Activated CD4-positive, alpha-beta T cell treated with anti-CD3 and anti-CD28 coated beads, Interleukin-2, amount 10 ng/mL, durations not matched to agents 7 days and 5 days (primary cell): ENCODE measurements at places on chromosomes 1 and 21.

GRCh38 chr1:1062348-1063163 lies 11.6 kb downstream of the RNF223 start:
- no peaks in the 10 kb centered on the region for H3K36me3 ChIP-seq
- DNase-seq: no peak
- H3K27ac ChIP-seq: peak overlapping the region; percentile 64
- H3K4me1 ChIP-seq: peaks cover 40% of the 10 kb centered on the region

GRCh38 chr1:59431566-59432294 lies 134.8 kb downstream of the FGGY start:
- H3K4me1 ChIP-seq: peaks cover 2% of the 10 kb centered on the region
- no peak for DNase-seq
- H3K27ac ChIP-seq: no peak overlapping the region
- H3K4me3 ChIP-seq: no peak overlapping the region
- no peaks in the 10 kb centered on the region for H3K36me3 ChIP-seq
- H3K27me3 ChIP-seq: no peaks in the 10 kb centered on the region

GRCh38 chr1:215082532-215083382 lies at the start of gene KCNK2:
KCNK2 (plus strand) TSS chr1:215082737; CDS start chr1:215083386, 649 bp downstream.
- no peak for DNase-seq
- no peak within 1 kb of the TSS for H3K4me3 ChIP-seq
- H3K36me3 ChIP-seq: peaks cover 4% of the 10 kb centered on the region
- H3K27me3 ChIP-seq: peaks cover 64% of the 10 kb centered on the region
- H3K27ac ChIP-seq: no peak within 1 kb of the TSS
- H3K4me1 ChIP-seq: peaks cover 2% of the 10 kb centered on the region

DNA sequence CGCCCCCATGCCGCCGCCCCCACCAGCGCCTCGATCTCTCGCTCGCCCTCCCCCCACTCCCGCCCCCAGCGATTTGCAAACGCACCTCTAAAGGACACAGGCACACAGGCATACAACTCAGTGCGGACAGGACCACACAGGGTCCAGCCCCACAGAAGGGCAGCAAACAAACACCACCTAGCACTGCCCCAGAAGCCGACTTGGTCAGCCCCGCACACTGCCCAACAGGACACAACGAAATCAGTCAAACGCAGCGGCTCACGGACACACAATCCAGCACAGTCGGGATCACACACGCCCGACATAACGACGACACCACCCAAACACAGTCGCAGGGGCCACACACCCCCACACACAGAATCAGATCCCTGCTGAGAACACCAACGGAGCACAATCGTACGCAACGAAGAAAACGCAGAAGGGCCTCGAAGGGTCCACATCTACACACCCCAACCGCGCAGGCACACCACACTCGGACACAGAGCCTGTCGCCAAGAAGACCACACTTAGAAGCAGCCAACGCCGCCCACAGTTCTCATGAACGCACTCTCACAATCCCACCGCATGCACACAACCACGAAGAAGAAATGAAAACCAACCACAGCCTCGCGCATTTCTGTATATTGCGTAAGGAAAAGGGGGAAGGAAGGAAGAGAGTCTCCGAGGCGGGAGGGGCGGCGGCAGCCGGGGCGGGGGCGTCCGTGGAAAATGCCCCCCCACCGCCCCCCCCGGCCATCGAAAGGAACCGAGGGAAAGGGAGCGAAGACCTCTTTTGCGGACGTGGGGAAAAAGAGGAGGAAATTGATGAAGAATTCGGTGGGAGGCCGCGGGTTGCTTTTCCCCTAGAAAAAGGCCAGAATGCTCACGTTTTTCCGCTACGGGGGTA lies 481 bp downstream of the TAL1 start:
- peaks cover 90% of the 10 kb centered on the region for H3K27me3 ChIP-seq
- H3K27ac ChIP-seq: peak overlapping the region; percentile 10
- H3K4me1 ChIP-seq: peaks cover 28% of the 10 kb centered on the region
- H3K4me3 ChIP-seq: peak overlapping the region; percentile 42
- no peak for DNase-seq

DNA sequence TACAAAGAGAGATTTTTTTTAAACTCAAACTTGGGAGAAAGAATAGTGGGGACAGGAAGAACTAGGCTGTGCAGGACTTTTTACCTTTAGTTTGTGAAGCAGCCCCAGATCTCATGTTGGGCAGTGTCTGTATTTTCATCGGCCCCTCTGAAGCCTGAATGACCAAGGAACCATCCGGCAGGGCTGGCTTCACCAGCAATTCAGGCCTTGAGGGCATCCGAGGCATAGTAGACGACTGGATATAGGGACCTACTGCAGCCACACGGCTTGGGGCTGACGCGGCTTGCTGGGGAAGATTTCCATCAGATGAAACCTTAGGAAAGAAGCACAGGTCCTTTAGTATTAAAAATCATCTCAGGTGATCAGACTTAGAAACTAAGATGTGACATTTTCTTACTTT lies 43.7 kb downstream of the TP53BP2 start:
- DNase-seq: no peak
- peaks cover 52% of the 10 kb centered on the region for H3K36me3 ChIP-seq
- no peak overlapping the region for H3K4me3 ChIP-seq
- H3K27ac ChIP-seq: no peak overlapping the region
- no peaks in the 10 kb centered on the region for H3K27me3 ChIP-seq
